ENCODE measurements at places on chromosomes 5 and 9. TPM values are rescaled to one million over a fixed set of nuclear protein-coding genes. Genes with fewer than 3 reads are reported as not detected.

Gene F2RL2
- not detected for total RNA-seq

Gene LOX
- total RNA-seq: 0.05 TPM

Gene ZNF879
- total RNA-seq: 3.8 TPM

Gene FAXDC2
- total RNA-seq: not detected

Gene PHF24
- 0.57 TPM for total RNA-seq

Gene WDR70
- 45.0 TPM for total RNA-seq

Gene GDA
- not detected for total RNA-seq

Gene PCDHGA5
- total RNA-seq: 0.19 TPM

Gene SEMA6A
- 0.24 TPM for total RNA-seq

Gene MUSK
- total RNA-seq: not detected

GRCh38 chr9:136820971-136821825, 13.4 kb downstream of the RABL6 start:
- peaks cover 18% of the 10 kb centered on the region for H3K36me3 ChIP-seq
- H3K27ac ChIP-seq: no peak overlapping the region
- H3K4me1 ChIP-seq: peaks cover 3% of the 10 kb centered on the region

- no peak overlapping the region for H3K27ac ChIP-seq
- DNase-seq: no peak
- H3K27me3 ChIP-seq: no peaks in the 10 kb centered on the region
- no peak overlapping the region for H3K4me3 ChIP-seq
- peaks cover 11% of the 10 kb centered on the region for H3K4me1 ChIP-seq
These were observed 51.9 kb downstream of the ERBIN start for GRCh38 chr5:65978251-65978650.

DNA sequence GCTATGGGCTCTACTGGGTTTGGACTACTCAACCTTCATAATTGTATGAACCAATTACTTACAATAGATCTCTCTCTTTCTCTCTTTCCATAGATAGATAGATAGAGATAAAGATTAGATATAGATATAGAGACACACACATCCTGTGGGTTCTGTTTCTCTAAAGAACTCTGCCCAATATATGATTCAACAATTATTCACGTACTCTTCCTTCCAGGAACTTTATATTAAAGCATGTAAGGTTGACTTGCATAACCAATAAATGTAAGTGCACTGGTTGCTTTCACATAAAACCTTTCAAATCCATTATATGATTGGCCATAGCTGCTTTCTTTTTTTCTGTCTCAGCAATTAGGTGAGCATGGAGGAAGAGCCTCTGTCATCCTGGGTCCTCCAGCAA, 46.7 kb upstream of the CDH18 start:
- no peak overlapping the region for H3K4me3 ChIP-seq
- H3K36me3 ChIP-seq: no peaks in the 10 kb centered on the region
- H3K27ac ChIP-seq: no peak overlapping the region
- no peaks in the 10 kb centered on the region for H3K27me3 ChIP-seq

DNA sequence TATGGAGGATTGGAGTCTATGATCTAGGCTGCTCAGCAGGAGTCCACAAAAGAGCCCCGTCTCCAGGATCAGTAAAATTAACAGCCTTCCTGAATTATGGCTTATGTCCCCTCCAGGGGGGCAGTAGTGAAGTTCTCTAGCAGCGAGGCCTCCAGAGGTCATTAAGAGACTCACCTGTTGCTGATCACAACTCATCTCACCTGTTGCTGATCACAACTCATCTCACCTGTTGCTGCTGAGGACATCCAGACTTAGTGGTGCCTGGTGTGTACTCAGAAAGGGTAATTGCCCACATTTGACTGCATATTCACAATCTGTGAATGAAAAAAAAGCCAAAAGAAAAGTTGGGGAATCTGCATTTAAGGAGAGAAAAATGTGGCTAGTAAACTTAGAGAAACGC, 129.5 kb downstream of the SMARCA2 start:
- peaks cover 44% of the 10 kb centered on the region for H3K36me3 ChIP-seq
- no peaks in the 10 kb centered on the region for H3K27me3 ChIP-seq
- H3K4me1 ChIP-seq: peaks cover 4% of the 10 kb centered on the region
- H3K27ac ChIP-seq: no peak overlapping the region
- no peak overlapping the region for H3K4me3 ChIP-seq

DNA sequence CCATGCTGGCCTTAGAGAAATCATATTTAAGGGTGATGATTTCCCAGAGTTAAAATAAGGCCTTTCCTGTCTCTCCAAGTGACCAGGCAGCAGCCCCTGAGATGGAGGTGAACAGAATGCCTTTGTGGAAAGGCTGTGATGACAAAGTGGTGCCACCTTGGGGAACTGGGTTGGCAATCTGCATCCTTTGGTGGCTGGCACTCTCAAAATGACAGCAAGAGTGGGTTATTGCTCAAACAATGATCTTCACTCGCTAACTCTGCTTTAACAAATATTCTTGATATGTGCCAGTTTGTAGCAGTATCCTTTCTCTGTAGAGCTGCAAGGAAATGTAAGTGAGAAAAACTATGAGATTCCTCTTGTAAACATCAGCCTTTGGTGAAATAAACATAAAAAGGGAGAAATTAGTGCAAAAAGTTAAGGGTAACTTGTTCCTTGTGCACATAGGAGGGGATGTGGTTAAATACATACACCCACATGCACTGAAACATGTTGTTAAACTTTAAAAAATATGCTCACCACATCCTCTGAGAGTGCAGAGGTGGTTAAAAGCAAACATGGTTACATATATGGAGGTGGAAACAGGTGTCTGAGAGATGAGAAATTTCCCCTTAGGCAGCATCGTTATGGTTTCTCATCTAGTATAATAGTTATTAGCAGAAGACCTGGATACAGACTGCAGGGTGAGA, 373.4 kb upstream of the CTNND2 start:
- H3K27ac ChIP-seq: no peak overlapping the region
- no peak overlapping the region for H3K4me3 ChIP-seq
- no peaks in the 10 kb centered on the region for H3K36me3 ChIP-seq
- H3K27me3 ChIP-seq: no peaks in the 10 kb centered on the region

DNA sequence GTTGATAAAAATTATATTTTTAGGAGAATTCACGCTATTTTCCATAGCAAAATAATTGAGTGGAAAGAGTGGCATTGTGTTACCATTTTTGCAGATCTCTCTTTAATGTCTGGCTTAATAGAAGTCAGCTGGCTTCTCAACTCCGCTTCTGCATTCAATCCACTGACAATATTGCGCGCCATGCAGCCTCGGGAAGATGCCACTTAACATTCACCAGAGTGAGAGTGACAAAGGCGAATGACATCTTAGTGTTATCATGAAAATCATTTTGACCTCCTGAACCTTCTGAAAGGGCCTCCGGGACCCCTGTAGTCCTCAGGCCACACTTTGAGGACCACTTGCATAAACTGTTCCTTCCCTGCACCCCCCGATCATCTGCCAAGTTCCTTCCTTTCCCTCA, 80.1 kb upstream of the ORM1 start:
- no peak overlapping the region for H3K4me3 ChIP-seq
- DNase-seq: no peak
- no peaks in the 10 kb centered on the region for H3K36me3 ChIP-seq
- no peak overlapping the region for H3K27ac ChIP-seq
- no peaks in the 10 kb centered on the region for H3K4me1 ChIP-seq

- DNase-seq: no peak
- no peaks in the 10 kb centered on the region for H3K4me1 ChIP-seq
- no peaks in the 10 kb centered on the region for H3K36me3 ChIP-seq
These were observed 346.7 kb downstream of the EFNA5 start for GRCh38 chr5:107324071-107324470.

DNA sequence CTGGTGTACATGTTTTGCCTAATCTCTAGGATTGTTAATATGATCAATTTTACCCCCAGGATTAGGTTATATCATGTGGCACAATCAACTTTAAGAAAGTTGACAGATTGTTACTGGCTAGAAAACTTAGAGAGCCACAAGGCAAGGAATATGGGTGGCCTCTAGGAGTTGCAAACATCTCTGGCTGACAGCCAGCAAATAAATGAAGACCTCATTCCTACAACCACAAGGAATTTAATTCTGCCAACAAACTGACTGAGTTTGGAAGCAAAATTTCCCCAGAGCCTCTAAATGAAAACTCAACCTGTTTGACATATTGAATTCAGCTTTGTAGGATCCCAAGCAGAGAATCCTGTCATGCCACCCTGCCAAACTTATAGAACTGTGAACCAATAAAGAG, 196.4 kb upstream of the PTGER4 start:
- H3K27me3 ChIP-seq: no peaks in the 10 kb centered on the region
- peaks cover 1% of the 10 kb centered on the region for H3K36me3 ChIP-seq
- no peak overlapping the region for H3K4me3 ChIP-seq
- no peak overlapping the region for H3K27ac ChIP-seq
- DNase-seq: peak; percentile 46

- peaks cover 3% of the 10 kb centered on the region for H3K27me3 ChIP-seq
- DNase-seq: no peak
- H3K4me3 ChIP-seq: no peak overlapping the region
- H3K36me3 ChIP-seq: peaks cover 11% of the 10 kb centered on the region
- H3K4me1 ChIP-seq: peaks cover 15% of the 10 kb centered on the region
These were observed 43.1 kb downstream of the P4HA2 start for GRCh38 chr5:132184588-132184987.

DNA sequence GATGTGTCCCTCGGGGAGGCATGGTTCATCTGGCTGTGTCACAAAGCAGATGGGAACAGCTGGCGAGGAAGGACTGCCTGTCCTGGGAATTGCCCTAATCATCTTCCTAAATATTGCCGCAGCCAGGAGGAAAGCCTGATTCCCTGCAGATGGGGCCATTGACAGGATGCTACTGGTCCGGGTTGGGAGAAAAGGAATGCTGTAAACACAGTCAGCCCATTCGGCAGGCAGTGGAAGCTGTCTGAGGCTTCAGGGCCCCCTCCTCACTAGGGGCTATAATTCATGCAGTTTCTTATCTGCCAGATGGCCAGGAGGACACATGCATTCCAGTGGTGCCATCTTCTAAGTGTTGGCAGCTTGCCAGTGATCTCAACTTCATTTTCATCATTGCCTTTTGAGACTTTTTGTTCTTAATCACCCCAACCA, 110.3 kb downstream of the KCNIP1 start:
- H3K27me3 ChIP-seq: peaks cover 2% of the 10 kb centered on the region
- H3K36me3 ChIP-seq: no peaks in the 10 kb centered on the region
- H3K27ac ChIP-seq: no peak overlapping the region
- H3K4me1 ChIP-seq: peaks cover 6% of the 10 kb centered on the region
- H3K4me3 ChIP-seq: no peak overlapping the region
- no peak for DNase-seq

DNA sequence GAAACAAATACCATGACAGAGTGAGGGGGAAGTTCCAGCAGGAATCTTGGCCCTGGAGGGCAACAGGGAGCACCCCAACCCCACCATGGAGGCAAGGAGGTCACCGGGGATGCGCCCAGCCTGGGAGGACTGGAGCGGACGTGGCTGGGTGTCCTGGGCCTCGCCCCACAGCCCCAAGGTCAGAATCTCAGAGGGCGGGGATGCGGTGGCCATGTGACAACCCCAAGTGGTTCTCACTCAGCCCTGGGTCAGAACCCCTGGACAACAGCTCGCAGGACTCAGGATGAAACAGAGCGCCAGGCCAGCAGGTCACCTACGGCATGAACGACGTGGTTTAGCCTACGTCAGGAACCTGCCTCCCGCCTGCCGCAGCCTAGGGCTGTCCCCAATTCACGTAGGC, 64.0 kb upstream of the ZNF354A start:
- no peak for DNase-seq
- H3K4me3 ChIP-seq: no peak overlapping the region
- no peaks in the 10 kb centered on the region for H3K36me3 ChIP-seq
- no peaks in the 10 kb centered on the region for H3K27me3 ChIP-seq
- H3K4me1 ChIP-seq: no peaks in the 10 kb centered on the region

- H3K4me1 ChIP-seq: peaks cover 52% of the 10 kb centered on the region
- peak; percentile 95 for DNase-seq
- H3K36me3 ChIP-seq: peaks cover 15% of the 10 kb centered on the region
- peak overlapping the region; percentile 72 for H3K4me3 ChIP-seq
- no peaks in the 10 kb centered on the region for H3K27me3 ChIP-seq
These were observed 13.7 kb downstream of the GLRX start for GRCh38 chr5:95808686-95809413.
